ENCODE measurements at places on chromosomes 2 and 18.

- DNase-seq: no peak
These were observed 116.8 kb upstream of the EPC2 start for GRCh38 chr2:148527488-148528340.

- DNase-seq: no peak
These were observed 408.9 kb downstream of the PLCL1 start for GRCh38 chr2:198213253-198213652.

DNA sequence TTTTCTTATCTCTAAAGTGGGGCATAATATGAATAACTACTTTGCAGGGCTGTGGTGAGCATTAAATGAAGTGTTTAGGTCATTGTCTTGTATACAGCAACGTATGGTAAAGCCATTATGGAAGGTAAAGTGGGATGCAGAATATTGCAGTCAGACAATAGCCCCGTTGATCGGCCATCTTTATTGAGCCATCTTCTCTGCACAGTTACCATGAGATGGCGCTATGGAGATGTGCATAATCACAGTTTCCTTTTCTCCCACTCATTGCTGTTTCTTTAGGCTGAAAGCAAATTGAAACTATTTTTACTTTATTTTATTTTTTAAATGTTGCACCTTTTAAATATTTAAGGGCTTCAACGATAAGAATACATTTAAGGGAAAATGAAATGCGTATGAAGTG, 108.9 kb downstream of the THSD7B start:
- DNase-seq: no peak

GRCh38 chr2:2302359-2302758, 28.7 kb downstream of the MYT1L start:
- DNase-seq: no peak

GRCh38 chr18:8301427-8302172, 307.6 kb upstream of the RAB12 start:
- no peak for DNase-seq

DNA sequence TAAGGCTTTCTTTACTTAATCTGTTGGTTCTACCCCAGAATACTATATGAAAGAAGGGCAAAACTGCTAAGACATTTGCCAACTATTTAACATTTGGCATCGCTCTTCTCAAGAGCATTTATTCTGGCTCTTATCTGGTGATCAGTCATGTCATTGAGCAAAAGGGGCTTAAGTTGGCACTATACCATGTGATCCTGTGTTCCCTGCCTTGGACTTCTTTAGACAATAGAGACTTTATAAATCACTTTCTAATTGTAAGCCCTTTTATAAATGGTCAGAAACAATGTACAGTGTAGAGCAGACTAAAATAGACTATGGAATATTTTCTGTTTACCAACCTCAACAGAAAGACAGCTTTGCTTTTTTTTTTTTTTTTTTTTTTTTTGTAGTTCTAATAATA, 52.1 kb downstream of the GTF3C3 start:
- no peak for DNase-seq

DNA sequence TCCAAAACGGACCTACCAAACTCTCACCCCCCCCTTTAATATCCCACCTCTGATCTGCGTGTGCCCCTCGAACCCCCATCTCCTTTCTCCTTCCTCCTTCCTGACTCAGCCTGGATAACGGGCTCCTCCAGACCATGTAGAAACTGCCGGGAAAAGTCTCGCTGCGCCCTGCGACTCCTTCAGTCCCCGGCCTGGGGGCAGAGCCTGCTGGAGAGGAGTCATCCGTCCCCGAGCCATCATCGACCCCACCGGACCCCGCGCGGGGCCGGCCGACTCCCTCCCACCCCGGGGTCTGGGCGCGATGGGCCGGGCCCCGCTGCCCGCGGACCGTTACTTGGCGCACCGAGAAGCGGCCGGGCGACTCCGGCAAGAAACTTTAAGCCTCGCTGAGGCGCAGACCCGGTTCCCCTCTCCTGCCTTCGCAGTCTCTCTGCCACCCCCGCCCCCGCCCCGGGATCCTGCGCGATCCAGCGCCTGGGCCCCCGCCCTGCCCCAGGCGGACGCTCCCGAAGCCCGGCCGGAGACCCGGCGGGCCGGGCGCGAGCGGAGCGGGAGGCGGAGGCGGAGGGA, 3.4 kb downstream of the ZEB2 start:
- DNase-seq: no peak

GRCh38 chr2:63736354-63736753, 105.3 kb upstream of the UGP2 start:
- DNase-seq: no peak

GRCh38 chr2:237675316-237675715, 47.9 kb downstream of the LRRFIP1 start:
- no peak for DNase-seq

- no peak for DNase-seq
These were observed 33.8 kb downstream of the CCDC93 start for GRCh38 chr2:117979911-117980701.

- no peak for DNase-seq
These were observed 294.0 kb upstream of the HS6ST1 start for GRCh38 chr2:128612628-128613027.

DNA sequence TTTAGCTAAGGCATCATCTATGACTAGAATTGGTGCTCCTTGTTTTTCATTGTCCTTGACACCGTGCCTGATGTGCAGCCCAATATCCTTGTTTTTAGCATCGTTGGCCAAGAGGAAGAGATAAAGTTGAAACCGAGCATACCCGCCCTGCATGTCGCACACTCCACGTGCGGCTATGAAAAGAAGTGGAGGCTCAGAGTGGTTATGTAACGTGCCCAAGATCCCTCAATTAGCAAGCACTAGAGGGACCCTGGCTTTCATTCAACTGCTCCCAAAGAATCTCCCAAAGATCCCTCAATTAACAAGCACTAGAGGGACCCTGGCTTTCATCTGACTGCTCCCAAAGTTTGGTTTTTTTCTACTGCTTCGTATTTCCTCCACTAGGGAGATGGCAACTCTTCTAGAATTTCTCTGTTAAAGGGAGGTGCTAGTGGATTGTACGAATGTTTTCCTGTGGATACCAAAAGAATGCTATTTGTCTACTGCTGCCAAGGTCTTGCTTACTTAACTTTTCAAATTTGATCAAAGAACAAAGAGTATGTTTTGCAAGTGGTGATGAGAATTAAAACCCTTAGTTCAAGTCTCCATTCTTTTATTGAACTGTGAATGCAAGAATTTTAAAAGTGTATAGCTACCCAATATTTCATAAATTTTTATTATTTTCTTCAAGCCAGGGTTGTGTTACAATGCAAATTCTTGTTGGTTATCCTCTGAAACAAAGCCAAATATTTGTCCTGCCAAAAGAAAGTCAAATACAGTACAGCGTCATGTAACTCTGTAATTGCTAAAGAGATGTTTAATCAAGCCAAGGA, 92.1 kb downstream of the AOX1 start:
- no peak for DNase-seq

Measured in activated CD4-positive, alpha-beta T cell treated with anti-CD3 and anti-CD28 coated beads for 1 hour (primary cell).